NCI-H2081 treated with DMSO at 0.1 percent for 48 hours (cell line): ENCODE measurements at places on chromosomes 2 and 18.

- no peak for DNase-seq
These were observed 119.7 kb upstream of the CRIM1 start for GRCh38 chr2:36235882-36236281.

DNA sequence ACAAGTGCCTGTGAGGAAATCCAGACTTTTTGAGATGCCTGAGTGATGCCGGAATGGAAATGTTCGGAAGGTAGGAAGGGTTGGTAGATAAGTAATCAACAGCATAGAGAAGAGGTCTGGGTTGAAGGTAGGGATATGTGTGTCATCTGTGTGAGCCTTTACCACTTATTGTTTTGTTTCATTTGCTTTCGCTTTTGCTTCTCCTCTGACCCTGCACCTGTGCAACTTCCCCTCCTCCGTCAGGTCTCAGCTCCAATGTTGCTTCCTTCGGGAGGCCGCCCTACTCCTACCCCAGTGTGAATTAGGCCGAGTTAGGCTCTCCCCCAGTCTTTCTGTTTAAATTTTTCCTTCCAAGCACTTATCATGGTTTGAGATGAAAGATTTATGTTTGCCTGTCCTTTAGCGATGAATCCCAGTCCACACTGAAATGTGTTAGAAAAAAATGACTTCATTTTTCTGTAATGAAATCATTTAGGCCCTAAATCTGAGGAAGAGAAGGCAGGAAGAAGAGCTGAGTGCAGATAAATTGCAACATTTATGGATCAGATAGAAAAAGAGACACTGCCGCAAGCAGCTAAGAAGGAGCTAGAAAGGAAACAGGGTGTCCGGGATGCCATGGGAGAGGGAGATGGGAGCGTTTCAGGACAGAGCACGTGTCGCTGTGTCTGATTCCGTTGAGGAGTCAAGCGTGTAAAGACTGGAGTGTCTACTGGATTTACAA lies 139.6 kb upstream of the PELI1 start:
- DNase-seq: no peak

- DNase-seq: no peak
These were observed 65.8 kb upstream of the EML6 start for GRCh38 chr2:54657664-54658083.

GRCh38 chr2:219131327-219131726 lies 29.3 kb downstream of the NHEJ1 start:
- no peak for DNase-seq

DNA sequence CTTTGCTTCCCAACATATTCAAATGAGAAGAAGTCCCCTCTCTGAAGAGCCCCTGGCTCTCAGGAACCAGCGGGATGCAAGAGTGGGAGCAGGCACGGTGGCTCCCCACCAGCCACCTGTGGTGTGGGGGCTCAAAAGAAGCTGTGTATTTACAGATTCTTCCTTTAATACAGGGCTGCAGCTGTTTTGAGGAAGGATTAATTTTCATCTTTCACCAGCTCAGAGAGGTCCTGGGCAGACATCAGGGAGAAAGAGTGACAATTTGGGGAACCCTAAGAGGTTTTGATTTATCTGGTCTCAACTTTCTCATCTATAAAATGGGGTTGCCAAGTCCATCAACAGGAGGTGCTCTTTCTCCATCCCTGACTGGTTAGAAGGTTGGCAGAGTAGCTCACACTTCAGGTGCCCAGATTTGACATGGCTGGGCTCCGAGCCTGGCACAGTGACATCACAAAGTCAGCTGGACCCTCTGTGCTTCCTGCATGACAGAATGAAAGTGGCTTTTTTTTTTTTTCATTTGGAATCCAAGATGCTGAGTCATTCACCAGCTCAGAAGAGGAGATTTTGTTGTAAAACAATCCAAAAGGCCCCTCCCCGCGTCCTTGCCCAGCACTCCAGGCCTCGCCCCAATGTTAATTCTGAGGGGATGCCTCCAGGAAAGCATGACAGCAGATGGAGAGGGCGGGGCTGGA lies 15.5 kb upstream of the SIX2 start:
- DNase-seq: no peak
